IMR-90 (cell line): ENCODE measurements at places on chromosomes 12 and 14.

DNA sequence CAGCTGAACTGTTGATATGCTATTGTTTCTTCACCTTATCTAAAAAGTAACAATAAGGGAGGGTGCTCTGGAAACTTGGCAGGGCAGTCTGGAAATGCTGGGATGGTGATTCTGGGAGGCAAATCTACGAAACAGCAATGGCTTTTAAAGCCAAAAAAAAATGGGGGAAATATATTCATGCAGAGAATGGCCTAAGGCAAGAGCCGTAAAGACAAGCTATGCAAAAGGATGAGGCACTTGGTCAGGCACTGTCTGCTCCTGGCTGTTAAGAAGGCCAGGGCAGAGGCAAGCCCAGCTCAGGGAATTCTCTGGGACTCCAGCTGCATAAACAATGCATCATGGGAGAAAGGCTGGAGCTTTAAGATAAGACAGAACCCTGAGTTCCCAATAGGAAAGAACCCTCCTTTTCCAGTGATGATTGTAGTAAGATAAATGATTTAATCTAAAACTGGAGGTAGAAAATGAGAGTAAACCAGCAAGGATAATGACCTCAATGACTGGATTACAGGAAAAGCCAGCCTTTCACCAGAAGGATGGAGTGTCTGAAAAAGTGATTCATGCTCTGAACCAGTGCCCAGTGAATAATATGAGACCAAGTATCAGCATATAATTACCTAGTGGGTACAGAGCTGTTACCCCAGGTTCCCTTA, 46.0 kb downstream of the ITPR2 start:
- H3K36me3 ChIP-seq = no peaks in the 10 kb centered on the region
- no peak overlapping the region for H3K27ac ChIP-seq
- H3K4me1 ChIP-seq = peaks cover 22% of the 10 kb centered on the region
- H3K4me3 ChIP-seq = no peak overlapping the region

DNA sequence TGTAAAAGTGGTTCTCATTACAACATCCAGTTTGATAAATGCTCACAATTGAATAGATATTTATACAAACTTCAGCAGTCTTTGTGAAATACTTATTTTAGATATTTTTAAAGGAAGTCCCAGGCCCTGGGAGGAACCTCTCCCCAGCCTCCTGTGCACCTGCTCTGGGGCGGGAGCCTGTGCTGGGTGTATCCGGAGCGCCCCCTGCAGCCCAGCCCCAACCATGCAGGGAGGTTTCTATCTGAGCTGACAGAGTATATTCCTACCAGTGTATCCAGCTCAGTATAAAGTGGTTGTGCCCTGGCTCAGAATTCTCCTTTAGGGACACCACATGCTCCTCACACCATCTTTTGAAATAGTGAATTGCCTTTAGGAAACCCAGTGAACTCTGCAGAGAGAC, 851.8 kb downstream of the TMEM121 start:
- H3K4me3 ChIP-seq = no peak overlapping the region
- H3K4me1 ChIP-seq = no peaks in the 10 kb centered on the region
- no peaks in the 10 kb centered on the region for H3K27me3 ChIP-seq
- H3K27ac ChIP-seq = no peak overlapping the region

DNA sequence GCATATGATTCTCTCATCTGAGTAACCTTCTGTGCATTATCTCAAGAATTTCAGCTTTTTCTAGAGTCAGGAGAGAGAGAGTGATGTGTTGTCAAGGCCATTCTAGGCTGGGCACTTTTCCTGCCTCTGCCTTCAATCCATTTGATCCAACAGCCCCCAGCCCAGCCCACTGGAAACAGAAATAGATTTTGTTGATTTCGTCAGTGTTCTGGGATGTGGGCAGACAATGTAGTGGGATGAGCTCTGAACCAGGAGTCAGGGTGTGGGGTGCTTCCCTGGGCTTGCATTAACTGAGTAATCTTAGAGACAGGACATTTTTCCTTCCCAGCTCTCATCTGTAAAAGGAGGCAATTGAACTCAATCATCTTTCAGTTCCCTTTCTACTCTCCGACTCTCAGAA, 42.5 kb upstream of the RPH3A start:
- no peak overlapping the region for H3K27ac ChIP-seq
- no peak overlapping the region for H3K4me3 ChIP-seq
- no peaks in the 10 kb centered on the region for H3K4me1 ChIP-seq

DNA sequence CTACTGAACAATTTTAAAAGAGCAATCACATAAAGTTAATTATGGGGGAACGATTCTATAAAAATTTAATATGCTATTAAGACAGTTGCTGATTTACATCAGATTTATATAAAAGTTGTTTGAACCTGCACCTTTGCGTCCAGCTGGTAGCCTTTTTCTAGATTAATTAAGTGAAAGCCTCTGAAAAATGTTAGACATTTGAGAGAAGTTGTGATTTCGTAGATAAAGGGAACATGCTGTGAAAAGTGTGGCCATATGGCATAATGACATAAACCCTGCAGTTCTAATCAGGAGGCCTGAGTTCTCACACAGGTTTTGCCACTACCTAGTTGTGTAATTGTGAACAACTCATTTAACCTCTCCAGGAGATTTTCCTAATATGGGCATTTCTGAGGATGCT, 187.2 kb downstream of the TMTC2 start:
- H3K4me3 ChIP-seq = no peak overlapping the region
- no peaks in the 10 kb centered on the region for H3K4me1 ChIP-seq
- no peaks in the 10 kb centered on the region for H3K36me3 ChIP-seq
- H3K27me3 ChIP-seq = no peaks in the 10 kb centered on the region

DNA sequence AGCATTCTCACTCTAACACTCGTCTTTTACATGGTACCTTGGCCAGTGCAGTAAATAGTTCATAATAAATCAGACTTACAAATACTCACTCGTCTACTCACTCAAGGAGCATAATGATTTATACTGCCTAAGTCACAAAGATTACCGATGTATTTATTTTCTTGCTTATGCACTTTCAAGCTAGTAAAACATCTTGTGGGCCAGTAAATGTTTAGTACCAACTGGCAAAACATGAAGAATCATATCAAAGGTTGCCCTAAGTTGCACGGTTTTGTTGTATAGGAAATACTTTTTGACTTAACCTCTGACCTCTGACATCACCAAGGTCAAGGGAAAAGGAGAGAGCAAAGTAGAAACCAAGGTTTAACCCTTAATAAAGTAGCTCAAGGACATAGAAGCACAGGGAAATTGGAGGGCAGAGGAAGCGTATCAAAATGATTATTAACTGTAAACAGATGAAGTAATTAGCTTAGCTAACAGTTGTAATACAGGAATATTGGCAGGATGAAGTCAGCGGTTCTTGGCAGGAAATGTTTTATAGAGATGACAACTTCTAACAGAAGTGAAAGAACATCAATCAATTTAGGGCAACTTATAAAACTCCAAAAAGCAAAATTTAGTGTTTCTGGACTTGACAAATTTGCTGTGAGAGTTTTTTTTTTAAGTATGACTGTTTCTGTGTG, 131.9 kb downstream of the HMGA2 start:
- peaks cover 5% of the 10 kb centered on the region for H3K36me3 ChIP-seq
- H3K4me3 ChIP-seq = no peak overlapping the region
- H3K27ac ChIP-seq = no peak overlapping the region
- H3K4me1 ChIP-seq = peaks cover 13% of the 10 kb centered on the region
- no peak for DNase-seq
- H3K27me3 ChIP-seq = no peaks in the 10 kb centered on the region

- H3K27ac ChIP-seq = no peak overlapping the region
- no peak for DNase-seq
- no peak overlapping the region for H3K4me3 ChIP-seq
- H3K36me3 ChIP-seq = peaks cover 13% of the 10 kb centered on the region
- peaks cover 5% of the 10 kb centered on the region for H3K4me1 ChIP-seq
Measured at GRCh38 chr12:29574500-29574899, 77.0 kb upstream of the OVCH1 start.

- no peaks in the 10 kb centered on the region for H3K4me1 ChIP-seq
- H3K27me3 ChIP-seq = no peaks in the 10 kb centered on the region; the same call in 1 of the 2 replicates
- H3K27ac ChIP-seq = no peak overlapping the region
- H3K4me3 ChIP-seq = no peak overlapping the region
- no peak for DNase-seq
- H3K36me3 ChIP-seq = no peaks in the 10 kb centered on the region
Measured at GRCh38 chr14:58177125-58177524, 22.8 kb upstream of the ACTR10 start.

GRCh38 chr14:28772613-28773012, 6.0 kb downstream of the FOXG1 start:
- no peaks in the 10 kb centered on the region for H3K4me1 ChIP-seq
- peaks cover 56% of the 10 kb centered on the region for H3K27me3 ChIP-seq
- H3K27ac ChIP-seq = no peak overlapping the region
- DNase-seq = no peak
- no peak overlapping the region for H3K4me3 ChIP-seq

DNA sequence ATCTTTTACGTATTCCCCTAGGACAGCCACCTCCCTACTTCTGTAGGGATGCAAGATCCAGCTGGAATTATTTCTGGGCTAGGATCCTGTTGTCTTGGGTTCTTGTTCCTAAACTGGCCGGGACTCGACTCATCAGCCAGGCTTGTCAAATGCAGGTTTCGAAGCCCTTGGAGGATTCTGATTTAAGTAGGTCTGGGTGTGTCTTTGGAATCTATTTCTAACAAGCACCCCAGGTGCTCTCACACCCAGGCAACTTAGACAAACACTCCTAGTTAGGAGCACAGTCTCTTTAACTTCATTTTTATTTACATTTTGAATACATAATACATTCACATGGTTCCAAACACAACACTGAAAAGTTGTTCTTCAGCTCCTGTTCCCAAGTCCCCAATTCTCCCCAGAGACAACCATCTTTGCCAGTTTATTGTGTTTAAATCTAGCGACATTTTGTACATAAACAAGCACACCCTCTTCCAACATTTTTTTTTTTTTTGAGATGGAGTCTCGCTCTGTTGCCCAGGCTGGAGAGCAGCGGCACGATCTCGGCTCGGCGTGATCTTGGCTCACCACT, 20.9 kb downstream of the MORN3 start:
- no peaks in the 10 kb centered on the region for H3K36me3 ChIP-seq
- no peak for DNase-seq
- H3K27ac ChIP-seq = no peak overlapping the region
- H3K4me1 ChIP-seq = no peaks in the 10 kb centered on the region

GRCh38 chr12:108611884-108612415, 14.1 kb upstream of the TMEM119 start:
- no peaks in the 10 kb centered on the region for H3K27me3 ChIP-seq
- H3K27ac ChIP-seq = no peak overlapping the region
- H3K36me3 ChIP-seq = no peaks in the 10 kb centered on the region
- H3K4me1 ChIP-seq = peaks cover 16% of the 10 kb centered on the region

- H3K4me3 ChIP-seq = no peak overlapping the region
- no peaks in the 10 kb centered on the region for H3K27me3 ChIP-seq
- no peaks in the 10 kb centered on the region for H3K36me3 ChIP-seq
- H3K4me1 ChIP-seq = no peaks in the 10 kb centered on the region
Measured at GRCh38 chr12:117313926-117314325, 47.5 kb downstream of the NOS1 start.

DNA sequence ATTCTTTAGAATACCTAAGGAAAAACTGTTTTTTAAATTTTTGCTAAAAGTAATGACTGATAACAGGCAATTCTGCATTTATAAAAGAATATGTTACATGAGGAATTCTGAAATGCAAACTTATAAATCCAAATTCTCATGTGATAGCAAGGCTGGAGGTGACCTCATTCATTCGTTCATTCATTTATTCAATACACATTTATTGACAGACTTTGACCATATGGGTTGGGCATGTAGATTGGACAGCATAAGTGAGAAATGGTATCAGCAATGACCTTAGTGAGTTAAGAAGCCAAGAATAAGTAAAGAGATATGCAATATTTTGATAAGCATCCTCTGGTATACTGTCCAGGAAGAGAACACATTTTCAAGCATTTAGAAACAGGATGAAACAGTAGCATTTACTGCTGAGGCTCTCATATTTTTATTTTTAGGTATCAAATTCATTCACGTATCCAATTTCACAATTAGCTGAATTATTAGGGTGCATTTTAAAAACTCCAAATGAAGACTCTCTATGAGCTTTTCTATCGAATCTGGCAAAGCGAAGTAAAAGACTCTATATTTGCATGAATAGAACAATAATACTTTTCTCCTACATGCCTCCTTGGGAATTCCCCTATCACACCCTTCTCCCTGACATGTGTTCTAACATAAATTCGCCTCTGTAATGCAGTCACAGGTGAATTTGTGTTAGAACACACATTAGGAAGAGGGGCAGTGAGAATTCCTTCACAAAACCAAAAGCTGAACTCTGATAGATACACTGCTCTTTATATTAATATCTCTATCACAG, 49.9 kb downstream of the PEBP1 start:
- H3K4me1 ChIP-seq = no peaks in the 10 kb centered on the region
- no peak overlapping the region for H3K27ac ChIP-seq
- peaks cover 6% of the 10 kb centered on the region for H3K36me3 ChIP-seq
- no peaks in the 10 kb centered on the region for H3K27me3 ChIP-seq
- no peak overlapping the region for H3K4me3 ChIP-seq

- H3K27me3 ChIP-seq = no peaks in the 10 kb centered on the region
- DNase-seq = no peak
- no peak overlapping the region for H3K4me3 ChIP-seq
- no peak overlapping the region for H3K27ac ChIP-seq
- no peaks in the 10 kb centered on the region for H3K36me3 ChIP-seq
- peaks cover 5% of the 10 kb centered on the region for H3K4me1 ChIP-seq
Measured at GRCh38 chr12:20520532-20520931, 152.2 kb downstream of the PDE3A start.

DNA sequence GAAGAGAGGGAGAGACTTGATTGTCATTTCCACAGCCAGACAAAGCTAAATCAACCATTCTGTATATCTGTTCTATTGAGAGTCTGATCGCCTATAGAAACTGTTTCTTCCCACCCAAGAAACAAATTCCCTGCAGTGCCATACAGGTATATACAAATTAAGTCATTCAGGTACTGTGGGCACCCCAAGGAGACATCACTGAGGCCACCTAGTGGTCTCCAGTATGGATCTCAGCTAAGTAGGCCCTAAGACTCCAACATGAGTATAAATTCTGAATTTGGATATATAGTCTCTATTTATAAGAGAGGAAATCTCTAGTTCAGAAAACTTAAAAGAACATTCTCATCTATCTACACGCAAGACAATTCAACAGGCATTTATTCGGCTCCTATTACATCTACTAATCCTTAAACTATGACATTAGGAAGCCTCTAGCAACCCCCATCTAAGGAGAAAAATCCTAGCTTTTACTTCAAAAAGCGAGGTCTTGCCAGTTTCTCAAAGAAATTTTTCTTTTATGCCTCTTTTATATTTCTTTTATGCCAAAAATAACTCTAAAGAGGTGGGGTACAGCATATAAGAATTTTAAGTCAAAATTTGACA, 62.6 kb downstream of the DCAF5 start:
- peak; percentile 55 for DNase-seq
- H3K36me3 ChIP-seq = peaks cover 24% of the 10 kb centered on the region

DNA sequence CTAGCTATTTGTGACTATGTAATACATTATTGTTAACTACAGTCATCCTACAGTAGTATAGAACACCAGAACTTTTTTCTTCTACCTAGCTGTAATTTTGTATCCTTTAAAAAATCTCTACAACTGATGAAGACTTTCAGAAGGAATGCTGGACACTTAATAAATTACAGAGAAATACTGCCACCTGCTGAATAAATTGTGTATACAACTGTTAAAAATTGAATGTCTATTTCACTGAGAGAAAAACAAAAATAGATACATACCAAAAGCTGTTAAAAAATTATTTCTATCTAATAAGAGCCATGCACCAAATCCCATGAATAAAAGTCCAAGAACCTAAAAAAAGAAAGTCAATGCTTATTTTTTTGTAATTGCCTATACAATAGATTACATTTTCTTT, 6.6 kb downstream of the TSPAN19 start:
- H3K27me3 ChIP-seq = no peaks in the 10 kb centered on the region
- no peak overlapping the region for H3K27ac ChIP-seq
- H3K36me3 ChIP-seq = no peaks in the 10 kb centered on the region
- no peak overlapping the region for H3K4me3 ChIP-seq
- no peaks in the 10 kb centered on the region for H3K4me1 ChIP-seq
- peak; percentile 26 for DNase-seq
